ENCODE measurements at places on chromosomes 6 and 20. TPM values are rescaled to one million over a fixed set of nuclear protein-coding genes. Genes with fewer than 3 reads are reported as not detected.
A peak's percentile ranks its signal among the peaks of the same experiment; 100 is the strongest.

Gene OPN5
- not detected for polyA plus RNA-seq

Gene CPNE5
- 0.10 TPM for polyA plus RNA-seq

Gene GNL1
- polyA plus RNA-seq: 43.7 TPM

Gene KLHDC3
- 50.5 TPM for polyA plus RNA-seq

Gene SAPCD1
- polyA plus RNA-seq: 2.2 TPM

DNA sequence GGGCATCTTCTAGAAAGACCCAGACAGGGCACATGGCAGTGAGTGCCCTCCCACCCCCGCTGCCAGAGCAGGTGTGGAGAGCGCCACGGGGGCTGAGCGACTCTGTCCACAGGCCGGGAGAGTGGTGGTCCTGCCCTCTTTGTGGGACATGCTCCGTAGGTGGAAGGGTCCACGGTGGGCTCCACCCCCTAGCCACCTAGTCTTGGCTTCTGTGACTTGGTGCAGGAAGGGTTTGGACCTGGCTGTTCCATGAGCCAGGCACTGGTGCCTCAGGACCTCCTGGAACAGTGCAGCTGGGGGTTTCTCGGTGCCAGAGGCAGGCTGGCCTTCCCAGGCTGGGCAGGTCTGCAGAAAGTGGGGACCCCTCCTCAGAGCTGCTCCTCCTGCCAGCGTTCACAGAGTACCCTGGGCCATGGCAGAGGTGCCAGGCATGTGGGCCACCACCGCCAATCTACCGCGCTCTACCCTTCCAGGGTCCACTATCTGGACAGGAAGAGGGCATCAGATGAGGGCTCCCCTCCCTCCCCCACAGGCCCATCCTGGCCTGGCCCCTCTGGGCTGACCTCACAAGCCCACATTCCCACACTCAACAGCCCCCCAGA, 23.0 kb downstream of the SLCO4A1 start:
- peaks cover 5% of the 10 kb centered on the region for H3K4me1 ChIP-seq
- DNase-seq: no peak
- no peaks in the 10 kb centered on the region for H3K36me3 ChIP-seq
- no peaks in the 10 kb centered on the region for H3K27me3 ChIP-seq
- no peak overlapping the region for H3K4me3 ChIP-seq
- no peak overlapping the region for H3K27ac ChIP-seq

DNA sequence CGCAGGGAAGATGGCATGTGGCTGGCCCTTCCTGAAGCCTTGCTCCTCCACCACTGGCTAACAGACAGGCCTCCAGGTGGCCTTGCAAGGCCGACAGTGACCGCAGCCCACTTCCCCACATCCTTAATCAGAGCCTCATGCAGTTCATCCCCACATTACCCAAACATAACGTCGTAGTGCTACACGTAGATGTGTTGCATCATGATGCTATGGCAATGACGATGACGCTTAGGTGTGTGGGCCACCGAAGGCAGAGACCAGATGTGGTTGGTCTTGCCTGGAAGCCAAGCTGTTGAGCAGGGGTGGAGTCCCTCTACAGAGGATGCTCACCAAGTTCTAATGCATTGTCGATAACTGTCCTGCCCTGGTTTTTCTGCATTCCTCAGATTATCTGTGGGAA, 5.6 kb downstream of the CD93 start:
- H3K27ac ChIP-seq: no peak overlapping the region
- no peak for DNase-seq
- peaks cover 41% of the 10 kb centered on the region for H3K27me3 ChIP-seq
- no peaks in the 10 kb centered on the region for H3K36me3 ChIP-seq

GRCh38 chr6:20180935-20181334, 31.3 kb downstream of the MBOAT1 start:
- H3K27me3 ChIP-seq: no peaks in the 10 kb centered on the region
- DNase-seq: no peak
- no peaks in the 10 kb centered on the region for H3K4me1 ChIP-seq
- no peak overlapping the region for H3K4me3 ChIP-seq

DNA sequence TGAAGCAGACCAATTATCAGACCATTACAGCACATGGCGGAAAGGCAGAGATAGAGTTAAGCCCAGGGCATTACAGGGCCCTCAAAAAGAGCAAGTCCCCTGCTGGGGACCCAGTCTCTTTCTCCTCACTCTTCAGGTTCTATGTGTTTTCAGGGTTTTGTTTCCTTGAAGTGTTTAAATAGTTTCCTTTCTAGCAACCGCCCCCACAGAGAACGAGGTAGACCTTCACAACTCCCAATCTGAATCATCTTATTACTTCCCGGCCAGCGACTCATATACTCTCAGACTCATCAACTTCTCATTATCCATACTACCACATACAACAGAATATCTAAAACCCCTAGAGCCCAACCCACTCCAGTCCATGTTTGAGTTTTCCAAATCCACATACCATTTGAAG, 526.6 kb upstream of the ARID1B start:
- no peaks in the 10 kb centered on the region for H3K27me3 ChIP-seq
- no peak overlapping the region for H3K27ac ChIP-seq
- DNase-seq: peak; percentile 19
- no peak overlapping the region for H3K4me3 ChIP-seq
- H3K36me3 ChIP-seq: no peaks in the 10 kb centered on the region
- no peaks in the 10 kb centered on the region for H3K4me1 ChIP-seq

- no peaks in the 10 kb centered on the region for H3K27me3 ChIP-seq
- H3K27ac ChIP-seq: no peak overlapping the region
- no peak overlapping the region for H3K4me3 ChIP-seq
- no peaks in the 10 kb centered on the region for H3K36me3 ChIP-seq
These were observed 529.7 kb upstream of the CITED2 start for GRCh38 chr6:139904158-139904533.

GRCh38 chr6:105014448-105014847, 57.5 kb downstream of the LIN28B start:
- H3K27ac ChIP-seq: no peak overlapping the region
- no peak for DNase-seq
- no peak overlapping the region for H3K4me3 ChIP-seq

GRCh38 chr20:24657878-24658620, 188.6 kb downstream of the SYNDIG1 start:
- H3K4me3 ChIP-seq: no peak overlapping the region
- peaks cover 12% of the 10 kb centered on the region for H3K27me3 ChIP-seq
- peaks cover 5% of the 10 kb centered on the region for H3K4me1 ChIP-seq
- no peaks in the 10 kb centered on the region for H3K36me3 ChIP-seq
- H3K27ac ChIP-seq: no peak overlapping the region

DNA sequence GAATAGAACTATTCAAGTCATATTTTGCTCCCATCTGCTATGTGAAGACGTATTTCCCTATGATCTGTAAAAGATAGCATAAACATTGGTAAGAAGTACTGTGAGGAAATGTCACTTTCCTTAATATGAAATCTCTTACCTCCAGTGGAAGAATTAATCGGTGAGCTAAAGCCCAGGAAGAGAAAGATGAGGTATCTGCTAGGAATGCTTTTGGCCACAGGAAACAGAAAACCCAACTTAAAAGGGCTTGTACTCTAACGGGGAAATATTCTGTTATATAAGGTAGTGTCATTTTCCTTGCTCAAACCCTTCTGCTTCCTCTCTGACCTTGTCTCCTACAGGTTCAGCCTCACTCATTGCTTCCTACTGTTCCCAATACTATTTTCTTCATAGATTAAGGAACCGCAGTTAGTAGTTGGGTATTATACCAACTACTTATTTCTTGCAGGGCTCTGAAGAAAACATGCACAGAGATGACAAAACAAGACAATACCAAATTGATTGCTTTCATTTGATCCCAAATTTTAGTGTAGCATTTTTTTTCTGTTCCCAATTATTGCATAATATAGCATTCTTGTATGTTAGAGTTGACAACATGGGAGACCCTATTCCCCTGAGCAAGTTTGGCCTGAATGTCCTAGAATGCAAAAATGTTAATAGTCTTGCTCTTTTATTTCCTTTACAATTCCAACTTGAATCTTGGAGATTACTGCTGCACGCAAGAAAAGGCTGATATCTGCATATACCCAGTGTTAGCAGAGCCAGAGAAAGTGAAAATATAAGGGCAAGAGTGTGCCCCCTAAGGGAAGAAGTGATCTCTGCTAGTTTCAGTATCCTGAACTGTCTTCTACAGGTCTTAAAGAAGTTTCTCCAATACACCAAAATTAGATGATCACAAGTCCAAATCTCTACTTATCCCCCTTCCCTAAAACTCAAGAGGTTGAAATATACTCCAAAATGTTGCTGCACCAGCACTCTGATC, 65.3 kb downstream of the AFG1L start:
- DNase-seq: peak; percentile 47
- no peaks in the 10 kb centered on the region for H3K4me1 ChIP-seq
- H3K36me3 ChIP-seq: no peaks in the 10 kb centered on the region
- H3K4me3 ChIP-seq: no peak overlapping the region

Data from IMR-90 (cell line).